Lung (tissue), 17 donors: ENCODE measurements at places on chromosomes 2 and 18. TPM values are rescaled to one million over a fixed set of nuclear protein-coding genes. Genes with fewer than 3 reads are reported as not detected.
A peak's percentile ranks its signal among the peaks of the same experiment; 100 is the strongest.

Gene INHBB
- total RNA-seq: 7.8 TPM

Gene STPG4
- 1.0 TPM for total RNA-seq

DNA sequence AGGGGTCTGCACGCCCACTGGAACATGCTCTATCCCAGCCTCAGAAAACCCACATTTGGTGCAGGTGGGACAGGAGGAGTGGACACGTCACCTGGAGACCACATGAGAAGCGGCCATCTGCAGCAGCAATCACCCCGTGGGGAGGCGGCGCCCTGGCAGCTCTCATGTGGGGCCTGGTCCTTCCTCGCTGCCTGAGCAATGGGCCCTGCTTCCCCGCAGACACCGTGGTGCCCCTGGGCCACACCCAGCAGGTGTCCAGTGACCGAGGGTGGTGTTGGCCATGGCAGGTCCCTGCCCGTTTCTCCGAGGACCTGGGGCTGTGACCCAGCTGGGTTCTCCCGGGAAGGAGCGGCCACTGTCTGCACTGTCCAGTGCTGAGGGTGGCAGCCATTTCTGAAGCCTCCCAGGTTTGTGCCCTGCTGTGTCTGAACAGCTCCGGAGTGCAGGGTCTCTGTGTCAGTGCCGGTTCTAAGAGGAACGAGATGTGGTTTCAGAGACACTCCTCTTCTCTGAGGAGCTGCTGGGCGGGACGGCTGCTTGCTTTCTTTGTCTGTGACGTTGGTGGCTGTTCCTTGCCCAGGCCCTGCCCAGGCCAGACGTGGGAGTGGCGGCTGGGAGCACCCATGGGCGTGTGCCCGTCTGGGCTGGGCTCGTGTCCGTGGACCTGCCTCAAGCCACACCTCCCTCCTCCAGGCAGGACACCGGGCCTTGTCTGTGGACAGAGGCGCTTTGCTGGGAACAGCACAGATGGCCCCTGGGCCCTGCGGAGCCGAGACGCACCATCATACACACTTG is 44.8 kb downstream of the NFATC1 start:
- no peak for DNase-seq

- no peak for DNase-seq
Observed at GRCh38 chr2:179524809-179525339, 260.2 kb upstream of the SESTD1 start.

Gene OTOS
- total RNA-seq: not detected

DNA sequence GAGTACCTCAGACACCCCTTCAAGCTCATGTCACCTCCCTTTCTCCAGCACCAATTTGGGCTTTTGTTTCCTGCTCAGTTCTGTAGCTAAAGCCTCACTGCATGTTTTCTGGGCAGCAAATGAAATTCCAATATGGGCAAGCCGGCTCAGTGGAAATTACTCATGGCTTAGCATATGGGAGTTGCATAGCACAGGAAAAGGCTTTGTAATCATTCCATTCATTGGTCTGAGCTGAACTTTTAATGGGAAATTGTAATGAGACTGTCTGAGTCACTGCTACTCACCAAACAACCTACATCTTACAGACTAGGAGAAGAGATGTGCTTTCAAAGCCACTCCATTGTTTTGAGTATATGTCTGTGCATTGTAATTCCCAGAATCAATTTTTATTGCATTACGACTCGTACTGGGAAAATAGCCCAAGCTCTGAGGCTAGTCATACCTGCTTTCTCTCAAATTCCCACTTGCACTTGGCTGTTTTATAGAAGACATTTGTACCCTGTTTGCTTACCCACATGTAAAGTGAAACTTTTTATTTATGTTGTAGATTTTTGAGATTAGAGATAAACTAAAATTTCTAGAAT is 139.5 kb upstream of the LRATD1 start:
- DNase-seq: peak; percentile 3

- DNase-seq: peak; percentile 9
Observed at GRCh38 chr2:240424341-240425235, 10.9 kb upstream of the GPC1 start.
